ENCODE measurements at places on chromosomes 2 and 18.

DNA sequence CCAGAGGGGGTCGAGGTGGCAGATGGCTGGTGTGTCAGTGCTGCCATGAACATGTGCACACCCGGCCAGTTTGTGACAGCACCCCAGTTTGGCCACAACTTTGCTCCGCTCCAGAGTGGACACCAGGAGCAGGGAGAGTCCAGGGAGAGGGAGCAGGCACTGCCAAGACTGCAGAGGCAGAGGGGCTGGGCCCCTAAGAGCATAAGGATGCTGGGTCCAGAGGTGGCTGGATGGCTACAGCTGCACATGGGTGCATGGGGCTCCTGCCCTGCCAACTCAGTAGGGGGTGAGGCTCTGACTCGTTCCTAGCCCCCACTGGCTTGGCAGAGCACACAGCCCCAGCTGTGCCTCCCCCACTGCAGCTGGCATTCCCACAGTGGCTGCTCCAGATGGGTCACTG, 999.2 kb upstream of the CRIM1 start:
- DNase-seq, result no peak

- DNase-seq, result no peak
These were observed 34.7 kb downstream of the WDR33 start for GRCh38 chr2:127776122-127776780.

DNA sequence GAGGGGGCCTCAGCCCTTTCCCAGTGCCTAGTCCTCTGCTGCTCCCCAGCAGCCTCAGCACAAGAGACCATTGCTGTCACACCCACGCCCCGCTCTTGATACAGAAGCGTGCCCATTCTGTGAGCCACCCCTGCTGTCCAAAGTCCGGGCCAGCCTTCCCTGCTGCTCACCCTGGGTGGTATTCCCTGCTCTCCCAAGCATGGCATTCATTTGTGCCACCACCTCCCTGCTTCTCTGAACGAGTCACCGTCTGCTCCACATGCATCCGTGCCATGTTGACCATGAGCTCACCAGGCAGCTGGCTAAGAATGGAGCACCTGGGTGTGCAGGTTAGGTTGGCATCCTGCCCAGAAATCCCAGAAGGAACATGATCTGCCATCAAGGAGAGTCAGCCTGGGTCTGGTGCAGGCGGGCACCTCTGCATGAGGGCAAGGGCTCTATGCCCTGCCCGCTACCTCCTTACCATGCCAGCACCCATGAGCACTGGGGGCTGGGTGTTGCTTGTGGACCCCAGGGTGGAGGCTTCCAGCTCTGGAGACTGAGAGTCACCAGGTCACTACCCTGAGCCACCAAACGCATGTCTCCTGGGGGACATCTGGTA, 63.0 kb downstream of the TWIST2 start:
- DNase-seq, result no peak

DNA sequence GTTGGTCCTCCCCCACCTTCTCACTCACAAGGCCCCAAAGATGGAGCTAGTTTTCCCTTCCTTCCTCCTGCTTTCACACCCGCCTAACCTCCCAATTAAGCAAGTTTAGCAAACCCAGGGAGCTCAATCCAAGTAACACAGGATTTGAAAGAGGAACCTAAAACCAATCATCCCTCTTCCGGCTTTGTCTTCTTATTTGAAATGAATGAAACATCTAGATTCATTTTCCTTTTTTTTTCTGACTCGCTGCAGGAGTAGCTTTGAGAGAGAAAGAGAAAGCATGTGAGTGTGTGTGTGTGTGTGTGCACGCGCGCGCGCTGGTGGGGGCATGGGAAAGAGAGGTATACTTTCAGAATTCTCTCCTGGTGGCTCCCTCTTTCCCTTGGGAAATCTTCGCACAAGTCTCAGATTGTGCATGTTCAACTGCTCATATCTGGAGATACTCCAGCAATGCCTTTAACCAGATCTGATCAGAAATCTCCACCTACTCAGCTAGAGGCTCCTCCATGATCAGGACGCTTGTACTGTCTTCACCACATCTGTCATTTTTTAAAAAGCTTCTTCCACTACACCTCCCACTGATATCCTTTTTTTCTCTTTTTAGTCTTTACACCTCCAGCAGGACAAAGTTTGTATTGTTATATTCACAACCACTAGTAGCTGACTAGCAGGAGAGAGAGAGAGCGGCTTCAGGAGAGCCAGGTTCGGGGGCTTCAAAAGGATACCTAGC, 1.7 kb downstream of the SLC8A1 start:
- no peak for DNase-seq

- DNase-seq, result peak; percentile 62
These were observed 70.5 kb upstream of the RTN4 start for GRCh38 chr2:55120634-55121359.

- no peak for DNase-seq
These were observed 149.4 kb downstream of the SP3 start for GRCh38 chr2:173815772-173816171.

GRCh38 chr2:42456126-42456839, 37.5 kb downstream of the KCNG3 start:
- DNase-seq, result no peak

DNA sequence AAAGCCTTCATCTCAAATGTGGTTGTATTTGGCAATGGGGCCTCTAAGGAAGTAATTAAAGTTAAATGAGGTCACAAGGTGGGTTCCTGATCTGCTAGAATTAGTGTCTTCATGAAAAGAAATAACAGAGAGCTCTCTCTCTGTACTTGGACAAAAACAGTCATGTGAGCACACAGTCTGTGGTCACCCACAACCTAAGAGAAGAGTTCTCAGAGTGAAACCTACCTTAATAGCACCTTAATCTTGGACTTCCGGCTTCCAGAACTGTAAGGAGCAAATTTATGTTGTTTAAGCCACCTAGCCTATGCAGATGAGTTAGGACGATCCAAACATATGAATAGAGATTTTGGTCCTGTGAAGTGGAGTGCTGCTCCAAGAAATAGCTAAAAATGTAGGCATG, 758.9 kb downstream of the LRRTM4 start:
- no peak for DNase-seq

DNA sequence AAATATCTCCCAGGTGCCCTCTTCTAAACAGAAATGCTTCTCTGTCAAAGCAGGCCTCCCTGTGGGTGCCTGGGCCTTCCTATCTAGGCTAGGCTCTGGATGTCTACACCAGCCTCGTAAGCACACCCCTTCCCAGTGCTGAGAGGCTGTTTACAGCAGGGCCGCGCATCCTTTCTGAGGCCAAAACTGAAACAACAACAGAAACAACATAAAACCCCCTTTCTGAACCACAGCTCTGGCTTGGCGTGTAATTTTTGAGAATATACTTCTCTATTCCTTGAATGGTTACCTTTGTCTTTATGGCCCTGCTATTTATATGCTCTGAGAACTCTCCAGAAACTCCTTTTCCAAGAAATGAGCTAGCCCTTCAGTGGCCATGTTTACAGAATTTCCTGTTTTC, 118.4 kb downstream of the BCL2L11 start:
- no peak for DNase-seq

- peak; percentile 53 for DNase-seq
These were observed 388.5 kb upstream of the FANCL start for GRCh38 chr2:58629545-58630119.
